ENCODE measurements at places on chromosomes 13 and 19.

- DNase-seq: no peak
Observed at GRCh38 chr13:106568299-106569003, 514 bp upstream of the ARGLU1 start.

DNA sequence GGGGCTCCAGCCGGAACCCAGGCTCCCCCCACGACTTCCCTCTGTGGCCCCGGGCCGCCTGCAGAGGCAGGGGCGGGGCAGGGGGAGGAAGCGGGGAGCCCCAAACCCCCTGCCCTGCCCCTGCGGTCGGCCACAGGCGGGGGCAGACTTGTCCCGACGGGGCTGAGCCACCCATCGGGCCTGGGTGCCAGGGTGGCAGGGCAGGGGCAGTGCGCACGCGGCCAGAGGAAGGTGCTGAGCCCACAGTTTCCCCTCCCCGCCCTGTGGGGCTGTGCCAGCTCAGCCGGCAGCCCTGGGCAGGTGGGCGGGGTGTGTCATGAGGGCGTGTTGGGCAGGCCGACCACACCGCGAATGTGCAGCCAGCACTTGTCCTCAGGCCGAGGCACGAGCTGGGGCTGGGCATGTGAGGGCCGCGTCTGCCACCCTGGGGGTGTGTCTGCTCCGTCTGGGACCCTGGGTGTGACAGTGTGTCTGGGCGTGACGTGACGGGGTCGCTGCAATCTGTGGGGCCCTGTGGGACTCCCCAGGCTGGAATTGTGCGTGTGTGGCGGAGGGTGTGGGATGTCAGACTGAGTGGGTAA, 17.7 kb downstream of the CCDC97 start:
- DNase-seq: peak; percentile 92

GRCh38 chr19:29624489-29625185, 18.6 kb downstream of the POP4 start:
- DNase-seq: no peak

DNA sequence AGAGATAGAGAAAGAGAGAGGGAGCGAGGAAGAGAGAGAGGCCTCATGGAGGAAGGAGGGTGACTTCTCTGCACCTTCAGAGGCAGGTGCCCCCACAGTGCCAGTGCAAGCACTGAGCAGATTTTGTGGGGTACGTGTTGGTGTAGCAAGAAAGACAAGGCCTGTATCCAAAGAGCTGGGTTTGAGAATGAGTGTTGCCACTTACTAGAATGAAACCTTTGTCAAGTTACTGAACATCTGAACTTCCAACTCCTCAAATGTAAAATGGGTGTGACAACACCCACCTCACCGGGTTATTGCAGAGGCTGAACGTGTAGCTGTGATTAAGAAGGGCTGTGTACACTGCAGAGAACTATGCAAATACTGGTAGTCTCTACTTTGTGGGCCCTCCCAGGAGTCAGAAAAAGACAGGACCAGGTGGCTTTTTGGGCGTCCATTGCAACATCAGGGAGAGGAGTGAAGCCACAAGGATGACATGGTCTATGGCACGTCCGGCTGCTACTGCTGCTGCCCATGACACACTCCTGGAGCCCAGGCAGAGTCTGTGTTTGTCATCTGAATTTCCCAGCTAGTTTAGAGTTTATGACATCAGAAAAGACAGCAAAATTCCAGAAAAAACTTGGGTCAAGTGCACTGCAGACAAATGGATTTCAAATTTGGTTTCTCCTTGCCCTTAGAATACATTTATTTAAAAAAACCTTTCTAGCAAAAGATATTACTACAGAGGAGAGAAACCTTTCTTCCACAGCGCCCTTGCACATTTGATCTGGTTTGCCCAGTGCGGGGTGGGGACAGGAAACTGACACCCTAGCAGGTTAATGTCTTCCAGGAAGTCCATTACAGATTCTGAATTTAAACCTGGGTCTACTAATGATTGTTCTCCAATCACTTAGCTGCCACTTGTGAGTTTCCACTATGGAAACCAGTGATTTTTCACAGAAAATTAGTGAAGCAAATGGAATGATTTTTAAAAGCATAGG, 54.0 kb upstream of the ATP12A start:
- DNase-seq: no peak

GRCh38 chr13:51015973-51016372, 95.1 kb downstream of the C13orf42 start:
- no peak for DNase-seq

- peak; percentile 77 for DNase-seq
Observed at GRCh38 chr13:41311406-41312175, 524 bp downstream of the NAA16 start.

GRCh38 chr13:98523455-98524102, 53.3 kb downstream of the STK24 start:
- DNase-seq: no peak

- DNase-seq: no peak
Observed at GRCh38 chr13:26861941-26862340, 101.4 kb upstream of the GPR12 start.

DNA sequence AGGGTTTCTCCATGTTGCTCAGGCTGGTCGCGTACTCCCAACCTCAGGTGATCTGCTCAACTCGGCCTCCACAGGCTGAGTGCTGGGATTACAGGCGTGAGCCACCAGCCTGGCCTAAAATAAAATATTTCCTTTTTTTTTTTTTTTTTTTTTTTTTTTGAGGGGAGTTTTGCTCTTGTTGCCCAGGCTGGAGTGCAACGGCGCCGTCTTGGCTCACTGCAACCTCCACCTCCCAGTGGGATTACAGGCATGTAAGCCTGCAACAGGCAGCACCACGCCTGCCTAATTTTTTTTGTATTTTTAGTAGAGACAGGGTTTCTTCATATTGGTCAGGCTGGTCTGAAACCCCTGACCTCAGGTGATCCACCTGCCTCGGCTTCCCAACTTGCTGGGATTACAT, 4.9 kb downstream of the ZNF506 start:
- DNase-seq: peak; percentile 88

DNA sequence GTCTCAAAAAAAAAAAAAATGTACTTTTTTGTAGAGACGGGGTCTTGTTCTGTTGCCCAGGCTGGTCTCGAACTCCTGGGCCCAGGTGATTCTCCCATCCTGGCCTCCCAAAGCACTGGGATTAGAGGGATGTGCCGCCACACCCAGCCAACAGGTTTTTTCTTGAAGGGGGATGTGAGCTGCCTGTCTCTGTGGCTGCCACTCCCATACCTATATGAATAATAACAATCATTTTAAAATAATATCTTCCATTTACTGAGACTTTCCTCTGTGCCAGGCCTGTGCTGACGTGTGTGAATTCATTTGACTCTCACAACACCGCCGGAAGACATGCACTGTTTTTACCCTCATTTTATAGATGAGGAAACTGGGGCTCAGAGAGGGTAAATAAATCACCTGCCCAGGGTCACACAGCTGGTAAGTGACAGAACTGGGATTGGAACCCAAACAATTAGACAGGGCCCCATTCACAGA, 7.2 kb upstream of the BCL3 start:
- no peak for DNase-seq

GRCh38 chr13:61415058-61415721, 459 bp downstream of the PCDH20 start:
- peak; percentile 66 for DNase-seq

GRCh38 chr13:35908226-35908625, 223.0 kb downstream of the DCLK1 start:
- DNase-seq: no peak

GRCh38 chr19:18954094-18954493, 13.1 kb upstream of the HOMER3 start:
- DNase-seq: no peak

DNA sequence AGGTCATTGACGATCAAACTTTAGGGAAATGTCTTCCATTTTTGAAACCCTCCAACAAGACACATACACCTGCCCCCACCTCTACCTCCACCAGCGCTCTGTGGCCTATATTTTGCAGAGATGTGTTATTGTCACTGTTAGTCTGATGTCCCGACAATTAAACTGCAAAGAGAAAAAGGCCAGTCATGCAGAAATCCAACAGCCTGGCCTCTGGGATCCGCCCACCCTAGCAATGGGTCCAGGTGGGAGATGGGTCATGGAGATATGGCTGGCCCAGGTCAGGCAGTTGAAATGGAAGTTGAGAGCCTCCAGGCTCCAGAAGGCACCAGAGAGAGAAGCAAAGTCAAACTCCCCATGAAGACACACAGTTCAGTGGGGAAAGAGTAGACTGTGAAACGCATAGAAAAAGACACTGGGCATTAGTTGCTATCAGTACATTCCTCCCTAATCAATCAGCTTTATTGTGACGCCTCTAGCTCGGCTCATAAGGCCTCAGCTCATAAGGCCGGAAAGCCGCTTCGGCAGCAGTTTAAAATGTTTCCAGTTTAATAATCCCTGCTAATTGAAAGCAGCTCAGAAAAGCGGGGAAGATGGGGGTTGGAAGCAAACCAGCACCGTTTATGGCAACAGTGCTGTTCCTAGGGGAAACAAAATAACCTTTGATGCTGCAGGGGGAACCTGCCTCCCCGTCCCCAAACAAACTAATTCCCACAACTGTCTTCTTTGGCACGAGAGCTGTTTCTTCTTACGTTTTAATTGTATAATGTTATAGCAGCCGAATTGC, 239.7 kb upstream of the ZNF507 start:
- DNase-seq: no peak

DNA sequence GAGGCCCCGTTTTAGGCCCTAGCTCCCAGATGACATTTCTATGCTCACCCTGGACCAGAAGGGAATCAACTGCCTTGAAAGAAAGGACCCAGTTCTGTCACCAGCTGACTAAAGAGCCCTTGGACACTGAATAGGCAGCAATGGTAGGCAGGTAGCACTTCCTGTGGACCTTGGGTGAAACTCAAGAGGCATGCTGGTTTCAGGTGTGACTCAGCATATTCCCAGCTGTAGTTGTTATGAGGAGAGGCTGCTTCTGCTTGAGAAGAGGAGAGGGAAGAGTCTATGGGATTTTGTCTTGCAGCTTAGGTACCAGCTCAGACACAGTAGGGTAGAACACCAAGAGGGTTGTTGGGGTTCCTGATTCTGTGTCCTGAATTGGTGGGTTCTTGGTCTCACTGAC, 37.9 kb upstream of the HTR2A start:
- no peak for DNase-seq

GRCh38 chr19:53873773-53874605, 6.3 kb downstream of the MYADM start:
- DNase-seq: peak; percentile 62

GRCh38 chr13:64477146-64477545, 2753.0 kb downstream of the PCDH9 start:
- DNase-seq: no peak

DNA sequence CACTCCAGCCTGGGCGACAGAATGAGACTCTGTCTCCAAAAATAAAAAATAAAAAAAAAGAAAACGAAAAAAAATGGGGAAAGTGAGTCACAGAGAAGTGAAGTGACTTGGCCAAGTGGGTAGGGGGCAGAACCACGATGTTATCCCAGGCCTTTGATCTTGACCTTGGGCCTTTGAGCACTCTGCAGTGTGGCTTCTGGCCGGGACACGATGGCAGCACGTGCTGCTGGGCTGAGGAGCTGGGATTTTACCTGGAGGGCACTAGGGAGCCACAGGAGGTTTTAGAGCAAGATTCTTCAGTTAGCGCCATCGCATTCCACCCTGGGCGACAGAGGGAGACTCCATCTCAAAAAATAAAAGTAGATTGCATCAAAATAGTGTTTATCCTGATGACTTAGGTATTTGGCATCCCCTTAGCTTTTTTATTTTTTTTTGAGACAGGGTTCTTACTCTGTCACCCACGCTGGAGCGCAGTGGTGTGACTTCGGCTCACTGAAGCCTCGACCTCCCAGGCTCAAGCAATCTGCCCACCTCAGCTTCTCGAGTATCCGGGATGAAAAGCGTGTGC, 4.3 kb upstream of the TLE5 start:
- no peak for DNase-seq

Data from right cardiac atrium (tissue), 5 donors.